MV-4-11 (cell line): ENCODE measurements at places on chromosomes 5 and 9.

GRCh38 chr5:74064225-74064624 is 438.2 kb downstream of the ARHGEF28 start:
- DNase-seq: no peak

DNA sequence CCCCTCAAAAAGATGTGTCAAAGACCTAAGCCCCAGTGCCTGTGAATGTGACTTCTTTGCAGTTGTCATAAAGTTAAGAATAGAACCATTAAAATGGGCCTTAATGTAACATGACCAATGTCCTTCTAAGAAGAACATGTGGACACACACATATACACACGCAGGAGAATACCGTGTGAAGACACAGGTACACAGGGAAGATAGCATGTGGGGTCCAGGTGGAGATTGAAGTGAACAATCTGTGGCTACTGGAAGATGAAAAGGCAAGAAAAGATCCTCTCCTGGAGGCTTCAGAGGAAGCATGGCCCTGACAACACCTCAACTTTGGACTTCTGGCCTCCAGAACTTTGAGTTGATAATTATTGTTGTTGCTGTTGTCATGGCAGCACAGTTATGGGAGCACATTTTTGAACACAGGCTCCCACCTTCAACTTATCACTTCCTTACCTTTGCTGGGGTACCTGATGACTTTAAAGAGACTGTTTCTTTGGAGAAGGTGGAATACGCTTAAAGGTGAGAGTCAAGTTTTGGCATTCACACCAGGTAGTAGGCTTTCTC is 123.5 kb upstream of the ADCY2 start:
- DNase-seq: no peak

DNA sequence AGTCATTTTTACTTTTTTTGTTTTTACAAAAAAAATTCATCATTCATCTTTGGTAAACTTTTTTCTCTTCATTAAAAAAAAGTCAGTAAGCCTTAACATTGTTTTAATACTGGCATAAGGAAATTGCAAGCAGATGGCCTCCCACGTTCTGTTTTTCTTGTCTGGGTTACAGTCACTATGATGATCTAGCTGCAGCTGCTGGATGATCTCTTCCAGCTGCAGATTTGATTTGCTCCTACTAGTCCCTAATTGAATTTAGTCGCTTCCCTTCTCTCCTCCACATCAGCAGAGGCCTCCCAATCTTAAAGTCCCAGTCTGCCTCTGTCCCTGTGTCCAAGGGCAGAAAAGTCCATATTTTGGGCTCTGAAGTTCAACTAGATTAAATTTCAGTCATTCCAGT is 106.8 kb upstream of the PTGER4 start:
- DNase-seq: no peak

DNA sequence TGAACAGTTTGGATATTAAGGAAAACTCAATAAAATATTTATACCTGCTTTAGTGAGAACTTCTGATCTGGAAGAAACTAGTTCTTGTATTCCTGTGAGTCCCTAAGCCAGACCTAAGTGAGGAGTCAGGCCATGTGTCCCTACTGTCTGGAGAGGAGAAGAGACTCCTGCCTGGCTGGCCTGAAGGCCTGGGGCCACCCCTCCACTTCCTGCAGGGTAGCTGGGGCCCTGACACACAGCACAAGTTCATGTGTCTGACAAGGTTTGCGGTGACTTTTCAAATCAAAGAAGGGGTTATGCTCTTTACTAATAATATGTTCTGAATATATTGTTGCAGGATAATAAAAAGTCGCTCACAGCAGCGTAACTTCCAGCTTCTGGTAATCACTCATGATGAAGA is 16.1 kb upstream of the IL13 start:
- DNase-seq: no peak

GRCh38 chr5:77904362-77904761 is 128.2 kb upstream of the TBCA start:
- no peak for DNase-seq

GRCh38 chr9:76298521-76299144 is 95.6 kb downstream of the RFK start:
- no peak for DNase-seq

- peak; percentile 82 for DNase-seq
Observed at GRCh38 chr5:124627815-124628595, 118.4 kb downstream of the ZNF608 start.

DNA sequence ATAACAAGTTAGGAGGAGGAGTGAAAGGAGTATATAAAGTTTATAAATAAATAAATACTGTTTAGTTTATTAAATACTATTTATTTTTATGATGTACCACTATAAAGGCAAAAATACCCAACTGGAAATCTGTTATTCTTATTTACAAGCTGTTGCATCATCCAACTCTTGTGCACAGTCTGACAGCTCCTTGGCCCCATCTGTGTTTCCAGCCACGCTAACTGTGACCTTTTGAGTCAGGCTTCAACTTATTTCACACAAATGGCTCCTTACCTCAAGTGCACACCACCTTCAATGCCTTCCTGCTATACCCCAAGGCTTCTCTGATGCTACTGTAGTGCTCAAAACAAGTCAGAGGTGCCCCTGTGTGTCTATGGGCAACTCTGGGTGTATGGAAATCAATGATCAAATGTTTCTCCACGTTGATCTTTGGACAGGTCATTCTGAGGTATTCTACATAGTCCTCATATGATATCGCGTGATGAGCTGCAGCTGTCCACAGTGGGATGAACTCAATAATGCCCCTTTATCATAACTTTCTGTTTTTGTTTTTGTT is 303.2 kb upstream of the GRAMD2B start:
- no peak for DNase-seq

DNA sequence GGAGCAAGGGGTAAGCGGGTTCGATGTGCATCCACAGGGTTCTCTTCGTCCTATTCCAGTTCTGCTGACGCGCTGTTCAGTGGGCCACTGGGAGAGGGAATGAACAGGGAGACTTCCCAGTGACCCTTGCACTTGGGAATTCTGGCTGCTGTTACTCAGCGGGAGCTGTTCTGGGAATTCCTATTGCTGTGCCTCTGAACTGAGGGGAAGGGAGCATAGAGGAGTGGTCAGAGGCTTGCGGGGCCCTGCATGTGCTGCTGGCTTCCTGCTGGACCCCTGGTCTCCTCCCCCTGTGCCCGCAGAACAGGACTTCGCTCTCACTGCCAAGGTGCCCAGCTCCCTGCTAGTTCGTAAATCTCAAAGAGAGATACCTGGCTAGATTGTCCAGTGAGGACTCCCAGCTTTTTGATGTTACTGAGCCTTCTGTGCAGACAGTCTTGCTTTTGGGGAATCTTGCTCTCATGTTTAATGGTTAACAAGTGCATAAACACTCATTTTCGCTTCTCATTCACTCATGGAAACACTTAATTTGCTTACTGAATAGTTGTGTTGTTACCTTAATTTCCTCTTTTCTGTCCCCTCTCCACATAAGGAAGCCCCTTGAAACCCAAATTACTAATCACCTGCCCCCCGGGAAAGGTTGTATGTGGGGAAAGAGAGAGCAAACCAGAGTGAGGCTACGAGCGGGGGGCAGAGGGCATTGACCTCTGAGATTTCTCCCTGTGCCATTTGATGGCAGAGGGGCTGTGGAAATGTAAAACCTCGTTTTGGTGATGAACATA is 5.9 kb downstream of the TRIO start:
- DNase-seq: no peak

- DNase-seq: no peak
Observed at GRCh38 chr9:83430681-83431080, 107.5 kb downstream of the FRMD3 start.

GRCh38 chr9:77175151-77175550 is 2.2 kb upstream of the VPS13A start:
- DNase-seq: no peak

- DNase-seq: peak; percentile 73
Observed at GRCh38 chr9:113807173-113808061, 68.7 kb upstream of the ZNF618 start.

DNA sequence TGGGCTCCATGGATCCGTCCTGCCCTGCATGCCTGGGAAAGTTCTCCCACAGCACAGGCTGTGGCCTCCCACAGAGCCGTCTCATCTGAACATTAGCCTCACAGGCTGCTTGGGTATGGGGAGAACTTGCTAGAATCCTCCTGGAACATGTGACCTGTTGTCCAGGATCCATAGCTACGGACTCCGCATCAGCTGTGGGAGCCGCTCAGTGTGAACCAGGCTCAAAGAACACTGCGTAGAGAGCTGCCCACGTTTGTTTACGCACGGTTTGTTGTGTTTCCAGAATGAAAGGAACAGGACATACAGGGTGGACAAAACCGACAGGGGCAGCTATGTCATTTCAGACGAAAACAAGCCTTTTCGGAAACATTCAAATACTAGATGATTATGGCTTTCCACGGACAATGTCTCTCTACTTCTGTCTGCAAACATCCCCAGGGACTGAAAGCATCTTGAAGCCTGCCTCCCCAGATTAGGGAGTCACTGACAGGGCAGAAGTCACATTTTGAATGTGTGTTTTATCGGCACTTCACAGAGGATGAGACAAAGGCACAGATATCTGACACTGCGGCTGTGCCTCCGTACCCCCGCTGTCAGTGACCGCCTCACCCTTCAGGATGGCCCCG is 390.3 kb downstream of the GADD45G start:
- no peak for DNase-seq

DNA sequence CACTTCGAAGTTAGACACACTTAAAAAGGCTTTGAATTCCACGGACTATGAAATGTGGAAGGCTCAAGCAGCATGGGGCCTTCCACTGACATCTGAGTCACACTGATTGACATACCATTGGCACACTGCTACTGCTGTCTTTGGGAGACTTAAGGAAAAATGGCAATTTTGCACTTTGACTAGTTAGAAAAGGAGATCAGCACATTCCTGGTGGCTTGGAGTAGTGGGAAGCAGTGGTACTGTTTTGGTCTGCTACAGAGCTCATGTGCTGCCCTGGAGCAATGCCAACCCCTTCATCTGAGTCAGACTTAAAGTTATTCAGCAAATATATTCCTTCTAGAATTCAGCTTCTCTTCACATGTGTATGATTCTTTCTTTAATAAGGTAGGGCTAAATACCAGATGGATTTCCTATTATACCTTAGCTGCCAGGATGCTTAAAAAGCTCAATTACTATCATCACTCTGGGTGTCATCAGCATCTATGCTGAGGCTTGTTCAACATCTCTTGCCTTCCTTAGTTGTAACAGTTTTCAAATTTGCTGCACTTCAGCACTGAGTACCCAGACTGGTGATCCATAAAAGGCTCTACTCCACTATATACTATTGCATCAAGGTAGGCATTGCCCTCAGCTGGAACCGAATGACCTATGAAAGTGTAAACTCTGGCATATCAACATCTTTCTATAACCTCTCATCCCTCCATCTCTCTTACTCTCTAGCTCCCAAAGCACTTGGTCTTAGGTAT is 42.3 kb upstream of the MOCS2 start:
- no peak for DNase-seq

GRCh38 chr5:108101821-108102220 is 280.1 kb downstream of the FBXL17 start:
- DNase-seq: no peak

- no peak for DNase-seq
Observed at GRCh38 chr9:115117999-115118878, at the start of gene TNC. Gene TNC (minus strand): TSS chr9:115118157. CDS start chr9:115091018, 27,139 bp downstream.
